ENCODE measurements at places on chromosomes 12 and 14.

DNA sequence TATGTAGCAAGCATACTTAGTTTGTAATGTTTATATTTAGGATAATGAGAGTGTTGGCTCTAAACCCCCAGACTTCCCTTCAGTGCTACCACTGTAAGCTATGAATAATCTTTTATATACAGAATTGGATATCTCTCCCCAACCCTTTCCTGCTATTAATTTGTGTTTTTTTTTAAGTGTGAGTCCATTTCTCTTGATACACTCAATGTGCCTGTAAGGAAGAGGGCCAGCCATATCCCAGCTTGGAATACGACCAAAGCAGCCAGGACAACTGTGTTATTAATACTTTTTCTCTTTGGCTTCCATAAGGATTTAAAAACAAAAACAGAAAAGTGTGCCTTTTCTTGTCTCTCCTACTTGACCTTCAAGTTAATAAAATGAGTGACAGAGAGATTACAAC is 116.7 kb downstream of the SNAPC1 start:
- no peak overlapping the region for H3K4me3 ChIP-seq
- no peaks in the 10 kb centered on the region for H3K36me3 ChIP-seq
- H3K27me3 ChIP-seq: no peaks in the 10 kb centered on the region
- DNase-seq: no peak

- H3K4me1 ChIP-seq: peaks cover 100% of the 10 kb centered on the region
- H3K27me3 ChIP-seq: no peaks in the 10 kb centered on the region
- peak; percentile 65 for DNase-seq
- no peak overlapping the region for H3K4me3 ChIP-seq
- H3K27ac ChIP-seq: peak overlapping the region; percentile 99
Measured at GRCh38 chr14:68969278-68970033, 9.6 kb downstream of the ACTN1 start.

DNA sequence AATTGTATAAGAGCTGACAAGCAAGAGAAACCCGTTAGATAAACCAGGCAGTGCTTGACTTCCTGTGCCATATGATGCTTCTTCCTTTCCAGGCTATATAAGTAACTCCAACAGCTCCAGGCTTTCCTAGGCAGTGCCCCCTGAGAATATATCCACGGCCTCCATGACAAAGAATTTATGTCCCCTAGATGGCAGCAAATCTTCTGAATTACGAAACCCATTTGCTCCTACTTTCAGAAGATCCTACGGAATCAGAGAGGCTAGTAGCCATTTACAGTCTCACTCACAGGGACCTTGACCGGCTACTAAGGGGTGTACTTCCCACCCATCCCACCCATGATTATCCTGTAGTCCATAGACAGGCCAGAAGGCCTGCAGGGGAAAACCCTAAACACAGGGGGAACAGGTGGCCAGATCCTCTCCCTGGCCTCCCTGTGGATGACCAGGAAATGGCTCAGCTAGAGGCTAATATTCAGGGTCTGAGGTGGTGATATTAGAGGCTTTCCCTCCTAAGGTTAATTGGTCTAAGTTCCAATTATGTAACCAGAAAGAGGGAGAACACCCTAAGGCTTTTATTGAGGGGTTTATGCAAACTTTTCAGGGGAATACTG is 77.2 kb upstream of the DCD start:
- H3K27ac ChIP-seq: no peak overlapping the region
- no peak overlapping the region for H3K4me3 ChIP-seq
- H3K27me3 ChIP-seq: no peaks in the 10 kb centered on the region
- DNase-seq: no peak
- no peaks in the 10 kb centered on the region for H3K36me3 ChIP-seq
- H3K4me1 ChIP-seq: no peaks in the 10 kb centered on the region

GRCh38 chr12:102475355-102475754 is 5.0 kb downstream of the IGF1 start:
- H3K4me1 ChIP-seq: no peaks in the 10 kb centered on the region
- H3K27ac ChIP-seq: no peak overlapping the region
- no peak overlapping the region for H3K4me3 ChIP-seq
- H3K36me3 ChIP-seq: no peaks in the 10 kb centered on the region
- H3K27me3 ChIP-seq: no peaks in the 10 kb centered on the region

GRCh38 chr14:101476916-101477553 is 84.3 kb upstream of the DIO3 start:
- H3K4me3 ChIP-seq: no peak overlapping the region
- H3K4me1 ChIP-seq: no peaks in the 10 kb centered on the region
- no peak overlapping the region for H3K27ac ChIP-seq
- peak; percentile 50 for DNase-seq

GRCh38 chr12:106901276-106901675 is 54.4 kb upstream of the TMEM263 start:
- no peak overlapping the region for H3K27ac ChIP-seq
- H3K36me3 ChIP-seq: no peaks in the 10 kb centered on the region
- no peaks in the 10 kb centered on the region for H3K27me3 ChIP-seq
- peaks cover 11% of the 10 kb centered on the region for H3K4me1 ChIP-seq
- no peak overlapping the region for H3K4me3 ChIP-seq

DNA sequence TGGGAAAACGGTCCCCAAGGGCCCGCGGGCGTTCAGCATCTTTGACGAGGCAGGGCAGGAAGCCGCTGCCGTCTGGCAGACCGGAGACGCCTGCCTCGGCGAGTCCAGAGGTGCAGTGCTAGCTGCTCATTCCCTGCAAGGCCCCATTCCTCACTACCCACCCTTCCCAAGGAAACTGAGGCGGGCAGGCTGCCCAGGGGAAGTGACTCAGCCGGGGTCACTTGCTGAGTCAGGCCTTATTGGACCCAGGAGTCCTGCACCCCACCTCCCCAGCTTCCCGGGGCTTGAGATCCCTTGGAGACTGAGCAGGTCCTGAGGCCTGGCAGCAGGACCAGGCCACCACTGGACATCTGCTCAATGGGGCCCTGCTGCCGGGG is 3.7 kb downstream of the SH2B3 start:
- no peaks in the 10 kb centered on the region for H3K36me3 ChIP-seq
- no peaks in the 10 kb centered on the region for H3K27me3 ChIP-seq
- peak overlapping the region; percentile 72 for H3K27ac ChIP-seq
- no peaks in the 10 kb centered on the region for H3K4me1 ChIP-seq
- no peak for DNase-seq

GRCh38 chr14:68856572-68856971 is 63.7 kb upstream of the ZFP36L1 start:
- no peak overlapping the region for H3K27ac ChIP-seq
- no peaks in the 10 kb centered on the region for H3K27me3 ChIP-seq
- H3K36me3 ChIP-seq: no peaks in the 10 kb centered on the region
- H3K4me1 ChIP-seq: no peaks in the 10 kb centered on the region
- H3K4me3 ChIP-seq: no peak overlapping the region
- no peak for DNase-seq

GRCh38 chr14:39417014-39417413 is 15.2 kb downstream of the FBXO33 start:
- H3K36me3 ChIP-seq: no peaks in the 10 kb centered on the region
- no peaks in the 10 kb centered on the region for H3K27me3 ChIP-seq
- no peak for DNase-seq

- H3K27ac ChIP-seq: no peak overlapping the region
- no peaks in the 10 kb centered on the region for H3K4me1 ChIP-seq
- H3K4me3 ChIP-seq: no peak overlapping the region
- no peaks in the 10 kb centered on the region for H3K27me3 ChIP-seq
- no peaks in the 10 kb centered on the region for H3K36me3 ChIP-seq
Measured at GRCh38 chr12:22164139-22164538, 118.1 kb downstream of the CMAS start.

- H3K27me3 ChIP-seq: no peaks in the 10 kb centered on the region
- H3K36me3 ChIP-seq: no peaks in the 10 kb centered on the region
- H3K4me3 ChIP-seq: no peak overlapping the region
Measured at GRCh38 chr12:67453191-67453590, 184.0 kb downstream of the CAND1 start.

GRCh38 chr12:131390412-131391334 is 320.2 kb upstream of the SFSWAP start:
- no peak for DNase-seq
- no peak overlapping the region for H3K4me3 ChIP-seq
- peaks cover 15% of the 10 kb centered on the region for H3K27me3 ChIP-seq
- no peak overlapping the region for H3K27ac ChIP-seq
- no peaks in the 10 kb centered on the region for H3K4me1 ChIP-seq

DNA sequence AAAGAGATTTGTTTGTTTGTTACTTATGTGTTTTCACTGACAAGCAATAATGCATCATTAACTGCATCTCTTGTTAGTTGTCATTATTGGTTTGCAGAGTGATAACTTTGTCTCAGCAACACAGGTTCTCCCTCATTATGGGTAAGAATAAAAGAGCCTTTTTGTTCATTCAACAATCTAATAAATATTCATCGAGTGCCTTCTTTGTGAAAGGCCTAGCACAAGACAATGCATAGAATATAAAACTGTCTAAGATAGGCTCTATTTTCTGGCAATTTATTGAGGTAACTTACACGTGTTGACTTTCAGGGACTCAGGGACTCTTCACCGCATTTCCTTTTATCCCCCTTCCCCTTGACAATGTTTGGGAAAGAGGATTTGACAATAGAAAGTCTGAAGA is 95.5 kb upstream of the KRR1 start:
- H3K27me3 ChIP-seq: no peaks in the 10 kb centered on the region
- no peaks in the 10 kb centered on the region for H3K36me3 ChIP-seq
- no peak overlapping the region for H3K27ac ChIP-seq
- H3K4me3 ChIP-seq: no peak overlapping the region
- DNase-seq: no peak

- H3K27me3 ChIP-seq: no peaks in the 10 kb centered on the region
- H3K4me3 ChIP-seq: no peak overlapping the region
- H3K4me1 ChIP-seq: no peaks in the 10 kb centered on the region
- no peak for DNase-seq
Measured at GRCh38 chr12:71134405-71134804, 23.4 kb downstream of the TSPAN8 start.

- H3K27me3 ChIP-seq: no peaks in the 10 kb centered on the region
- DNase-seq: no peak
- no peaks in the 10 kb centered on the region for H3K4me1 ChIP-seq
- no peaks in the 10 kb centered on the region for H3K36me3 ChIP-seq
- no peak overlapping the region for H3K27ac ChIP-seq
Measured at GRCh38 chr12:77549383-77550128, 281.1 kb upstream of the NAV3 start.

GRCh38 chr12:89732522-89732921 is 23.9 kb upstream of the ATP2B1 start:
- H3K36me3 ChIP-seq: no peaks in the 10 kb centered on the region
- H3K27ac ChIP-seq: no peak overlapping the region
- no peak overlapping the region for H3K4me3 ChIP-seq
- peaks cover 12% of the 10 kb centered on the region for H3K4me1 ChIP-seq

- no peak for DNase-seq
- peak overlapping the region; percentile 82 for H3K4me3 ChIP-seq
- H3K27ac ChIP-seq: peak overlapping the region; percentile 93
- no peaks in the 10 kb centered on the region for H3K27me3 ChIP-seq
- peaks cover 68% of the 10 kb centered on the region for H3K4me1 ChIP-seq
- peaks cover 38% of the 10 kb centered on the region for H3K36me3 ChIP-seq
Measured at GRCh38 chr12:4275016-4275869, 1.7 kb downstream of the CCND2 start.

- H3K4me3 ChIP-seq: no peak overlapping the region
- peaks cover 3% of the 10 kb centered on the region for H3K36me3 ChIP-seq
- no peak for DNase-seq
- no peak overlapping the region for H3K27ac ChIP-seq
Measured at GRCh38 chr12:53174881-53175491, 5.5 kb upstream of the ZNF740 start.

DNA sequence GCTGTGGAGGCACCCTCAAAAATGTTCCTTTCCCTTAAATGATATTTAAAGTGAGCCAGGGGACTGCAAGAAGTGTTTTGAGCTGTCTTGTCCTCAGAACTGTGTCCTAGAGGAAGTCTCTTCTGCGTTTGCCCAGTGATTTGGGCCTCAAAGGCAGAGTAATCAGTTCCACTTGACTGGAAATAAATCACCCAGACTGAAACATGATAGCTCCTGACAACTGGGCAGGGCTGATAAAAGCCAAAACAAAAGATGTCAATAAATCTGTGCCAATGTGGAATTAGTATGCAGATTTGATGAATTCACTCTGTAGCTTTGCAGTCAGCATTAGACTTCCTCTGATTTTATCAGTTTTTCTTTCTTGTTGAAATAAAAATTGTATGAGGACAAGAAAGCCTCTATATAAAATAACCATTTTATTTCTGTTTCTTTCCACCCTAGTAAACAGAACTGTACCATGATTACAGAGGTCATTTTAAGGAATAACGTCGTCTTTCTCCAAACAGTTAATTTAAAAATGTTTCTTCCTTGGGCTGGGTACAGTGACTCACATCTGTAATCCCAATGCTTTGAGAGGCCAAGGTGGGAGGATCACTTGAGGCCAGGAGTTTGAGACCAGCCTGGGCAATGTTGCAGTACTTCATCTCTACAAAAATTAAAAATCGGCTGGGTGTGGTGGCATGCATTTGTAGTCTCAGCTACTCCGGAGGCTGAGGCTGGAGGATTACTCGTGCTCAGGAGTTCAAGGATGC is 180.8 kb downstream of the ERC1 start:
- no peak for DNase-seq
- no peaks in the 10 kb centered on the region for H3K27me3 ChIP-seq
- no peak overlapping the region for H3K27ac ChIP-seq
- no peak overlapping the region for H3K4me3 ChIP-seq
- H3K4me1 ChIP-seq: no peaks in the 10 kb centered on the region

DNA sequence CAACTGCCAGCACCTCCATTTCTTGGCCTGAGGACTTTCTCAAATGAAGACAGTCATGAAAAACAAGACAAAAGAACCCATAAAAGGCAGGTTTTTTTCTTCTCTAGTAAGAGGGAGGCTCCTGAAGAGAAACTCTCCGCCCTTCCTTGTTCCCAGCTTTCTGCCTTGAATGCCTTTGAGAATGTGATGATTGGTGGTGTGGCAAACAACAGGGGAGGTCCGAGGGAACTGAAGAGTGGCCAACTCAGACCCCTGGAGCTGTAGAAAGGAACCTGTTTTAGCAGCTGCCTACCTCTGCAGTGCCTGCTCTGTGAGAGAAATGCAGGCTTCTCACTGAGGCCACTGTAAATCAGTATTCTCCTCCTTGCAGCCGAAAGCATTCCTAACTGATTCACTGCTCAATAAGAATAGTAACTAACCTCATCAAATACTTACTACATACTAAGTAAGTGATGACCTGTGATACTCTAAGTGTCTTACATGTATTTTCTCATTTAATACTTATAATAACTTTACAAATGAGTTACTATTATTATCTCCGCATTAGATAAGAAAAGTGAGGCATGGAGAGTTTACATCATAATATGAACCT is 16.7 kb upstream of the ERC1 start:
- H3K4me1 ChIP-seq: no peaks in the 10 kb centered on the region
- DNase-seq: no peak
- H3K27me3 ChIP-seq: no peaks in the 10 kb centered on the region
- no peak overlapping the region for H3K27ac ChIP-seq

DNA sequence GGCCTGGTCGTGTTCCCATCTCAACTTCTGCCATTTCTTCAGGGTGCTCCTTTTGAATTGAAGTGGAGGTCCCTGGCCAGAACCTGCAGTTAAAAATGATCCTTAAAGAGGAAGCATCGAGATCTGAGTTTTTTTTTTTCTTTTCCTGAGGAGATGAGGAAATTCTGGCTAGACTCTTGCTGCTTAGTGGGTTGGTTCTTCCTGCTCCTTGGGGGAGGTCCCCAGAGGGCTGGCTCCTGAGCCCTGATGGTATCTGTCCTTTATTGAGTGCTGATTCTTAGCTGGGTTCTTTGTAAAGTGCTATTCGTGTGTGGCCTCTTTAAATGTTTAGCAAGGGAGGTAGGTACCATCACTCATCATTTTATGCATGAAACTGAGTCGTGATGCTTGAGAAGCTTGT is 11.7 kb downstream of the PELI2 start:
- no peaks in the 10 kb centered on the region for H3K27me3 ChIP-seq
- H3K36me3 ChIP-seq: no peaks in the 10 kb centered on the region
- DNase-seq: no peak
- no peak overlapping the region for H3K4me3 ChIP-seq
- H3K4me1 ChIP-seq: peaks cover 54% of the 10 kb centered on the region

Data from sigmoid colon (tissue), 7 donors.